ENCODE measurements at places on chromosomes 2 and 18. TPM values are rescaled to one million over a fixed set of nuclear protein-coding genes. Genes with fewer than 3 reads are reported as not detected.

The UGT1A8 gene
- total RNA-seq, result not detected

The ARMC9 gene
- 0.65 TPM for total RNA-seq

The HMSD gene
- 0.26 TPM for total RNA-seq

The C2orf66 gene
- 0.13 TPM for total RNA-seq

The CYP27A1 gene
- total RNA-seq, result not detected

The PLEK gene
- 4.7 TPM for total RNA-seq

The SERPINB5 gene
- not detected for total RNA-seq

The MC2R gene
- not detected for total RNA-seq

The TFPI gene
- total RNA-seq, result not detected

The POTEC gene
- not detected for total RNA-seq

The ANKRD53 gene
- total RNA-seq, result not detected

The LYG2 gene
- total RNA-seq, result not detected

The CRIM1 gene
- 3.7 TPM for total RNA-seq

All from activated CD8-positive, alpha-beta T cell treated with anti-CD3 and anti-CD28 coated beads, Interleukin-2, amount 10 ng/mL, durations not matched to agents 7 days and 5 days (primary cell).